ENCODE measurements at places on chromosomes 3 and 15.

DNA sequence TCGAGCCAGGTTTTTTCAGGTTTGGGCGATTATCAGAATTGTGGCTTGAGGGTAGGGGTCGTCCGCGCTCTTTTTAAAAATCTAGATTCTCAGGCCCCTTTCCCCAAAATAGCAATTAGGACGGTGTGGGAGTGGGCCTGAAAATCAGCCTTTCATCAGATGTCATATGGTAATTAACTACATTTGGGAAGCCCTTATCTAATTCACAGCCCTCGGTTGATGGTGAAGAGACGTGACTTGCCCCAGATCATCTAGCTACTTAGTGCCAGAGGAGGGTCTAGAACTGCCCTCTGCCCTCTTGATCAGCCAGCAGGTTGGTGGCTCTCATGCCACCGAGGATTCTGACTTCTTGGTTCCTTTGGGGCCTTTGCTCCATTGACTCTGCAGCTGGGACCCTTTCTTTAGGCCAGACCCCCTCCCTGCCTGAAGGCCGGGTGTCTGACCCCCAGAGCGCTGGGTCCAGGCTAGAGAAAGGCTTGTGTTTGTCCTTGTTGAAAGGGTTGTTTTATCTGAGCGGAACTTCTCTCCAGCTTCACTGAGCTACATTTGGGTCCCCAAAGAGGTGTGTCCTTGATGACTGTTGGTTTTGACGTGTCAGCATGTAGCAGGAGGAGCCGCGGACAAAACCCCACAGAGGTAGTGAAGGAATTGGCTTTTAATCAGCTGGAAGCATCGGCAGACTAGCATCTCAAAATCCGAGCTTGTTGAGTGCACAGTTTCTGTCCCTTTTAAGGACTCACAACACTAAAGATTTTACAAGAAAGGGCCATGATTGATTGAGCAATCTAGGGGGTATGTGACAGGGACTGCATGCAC is 857 bp downstream of the AEN start:
- no peak for DNase-seq

DNA sequence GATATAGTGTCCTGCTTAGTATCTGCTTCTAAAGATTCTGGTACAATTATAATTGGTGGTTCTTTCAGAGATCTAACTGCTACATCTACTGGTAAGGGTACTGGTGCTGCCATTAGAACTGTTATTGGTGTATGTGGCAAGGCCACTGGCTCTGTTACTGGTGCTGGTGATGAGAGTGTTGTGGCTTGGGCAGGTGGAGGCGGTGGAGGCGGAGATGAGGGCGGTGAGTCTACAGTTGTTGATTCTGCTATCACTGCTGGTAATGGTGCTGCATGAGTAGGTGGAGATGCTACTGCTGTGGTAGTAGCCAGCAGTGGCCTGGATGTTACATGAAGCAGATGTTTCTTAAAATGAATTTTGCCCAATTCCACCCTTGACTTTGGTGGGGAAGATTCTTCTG is 40.1 kb downstream of the SETD2 start:
- no peak for DNase-seq

DNA sequence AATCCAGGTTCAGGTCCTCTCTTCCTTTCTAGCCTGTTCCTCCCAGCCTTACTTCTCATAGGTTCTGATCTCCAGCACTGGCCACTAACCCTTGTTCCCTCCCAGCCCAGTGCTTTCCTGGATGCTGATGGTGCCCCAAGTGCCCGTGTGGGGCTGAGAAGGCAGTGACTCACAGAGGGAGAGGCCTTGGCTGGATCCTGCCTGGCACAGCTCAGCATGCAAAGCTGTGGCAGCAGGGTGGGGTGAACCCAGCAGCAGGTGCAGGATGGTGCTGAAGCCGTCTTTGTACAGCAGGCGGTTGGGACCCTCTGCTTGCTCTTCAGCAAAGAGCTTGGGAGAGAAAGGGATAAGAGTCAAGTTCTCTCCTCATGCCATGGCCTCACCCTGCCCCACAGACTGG is 7.6 kb downstream of the LPCAT4 start:
- DNase-seq, result no peak

- no peak for DNase-seq
Observed at GRCh38 chr15:31511707-31512310, 185.2 kb downstream of the KLF13 start.

GRCh38 chr3:143897576-143898295 is 49.5 kb upstream of the SLC9A9 start:
- no peak for DNase-seq

- DNase-seq, result no peak
Observed at GRCh38 chr15:62975515-62975914, 67.0 kb upstream of the TPM1 start.

DNA sequence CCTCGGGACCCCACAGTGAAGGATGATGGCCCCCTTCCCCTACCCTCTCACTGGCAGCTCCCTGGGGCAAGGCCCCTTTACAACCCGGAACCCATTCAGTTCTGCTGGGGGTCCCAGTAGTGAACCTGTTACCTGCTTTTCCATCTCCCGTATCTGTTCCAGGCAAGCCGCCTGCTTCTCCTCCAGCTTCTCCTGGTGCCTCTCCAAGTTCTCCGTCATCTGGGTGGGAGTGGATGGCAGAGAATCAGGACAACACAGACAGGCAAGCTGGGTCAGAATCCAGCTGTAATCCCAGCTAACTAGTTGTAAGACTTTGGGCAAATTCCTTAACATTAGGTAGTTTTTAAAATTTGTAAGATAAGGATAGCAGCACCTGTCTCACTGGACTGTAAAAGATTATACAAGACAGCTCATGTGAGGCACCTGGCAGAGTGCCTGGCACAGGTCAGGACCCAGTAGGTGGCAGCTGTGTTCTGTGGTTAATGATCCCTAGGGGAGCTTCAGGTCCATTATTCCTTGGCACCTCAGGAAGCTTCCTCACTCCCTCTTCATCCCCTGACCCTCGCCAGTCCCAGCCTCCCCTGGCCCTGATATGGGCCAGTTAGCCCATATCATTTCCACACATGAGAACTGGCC is 6.4 kb upstream of the ANKRD63 start:
- no peak for DNase-seq

DNA sequence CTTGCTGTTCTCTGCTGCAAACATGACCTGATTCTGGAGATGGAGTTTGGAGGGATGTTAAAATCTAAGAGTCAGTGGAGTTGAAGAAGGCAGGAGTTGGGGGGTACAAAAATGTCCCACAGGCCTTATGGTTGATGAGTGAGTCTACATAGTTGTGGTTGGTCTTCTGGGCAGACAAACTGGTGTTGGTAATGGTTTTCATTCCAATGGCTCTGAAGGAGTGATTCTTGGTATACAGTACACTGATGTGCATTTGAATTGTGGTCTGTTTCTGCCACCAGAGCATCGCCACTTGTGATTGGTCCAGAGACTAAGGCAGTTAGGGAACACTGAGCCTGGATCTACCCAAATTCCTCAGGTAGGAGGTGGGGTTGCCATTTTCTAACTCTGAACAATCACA is 514.1 kb upstream of the CFAP20DC start:
- no peak for DNase-seq

DNA sequence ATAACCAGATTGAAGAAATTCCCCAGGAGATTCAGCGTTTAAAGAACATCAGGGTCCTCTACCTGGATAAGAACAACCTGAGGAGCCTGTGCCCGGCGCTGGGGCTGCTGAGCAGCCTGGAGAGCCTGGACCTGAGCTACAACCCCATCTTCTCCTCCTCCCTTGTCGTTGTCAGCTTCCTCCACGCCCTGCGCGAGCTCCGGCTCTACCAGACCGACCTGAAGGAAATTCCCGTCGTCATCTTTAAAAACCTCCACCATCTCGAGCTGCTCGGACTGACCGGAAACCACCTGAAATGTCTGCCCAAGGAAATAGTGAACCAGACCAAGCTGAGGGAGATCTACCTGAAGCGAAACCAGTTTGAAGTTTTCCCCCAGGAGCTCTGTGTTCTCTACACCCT is 9.4 kb upstream of the LRRC34 start:
- no peak for DNase-seq

GRCh38 chr15:58227706-58228543 is 89.7 kb downstream of the AQP9 start:
- DNase-seq, result peak; percentile 81

- no peak for DNase-seq
Observed at GRCh38 chr3:99662838-99663570, 24.6 kb downstream of the COL8A1 start.

DNA sequence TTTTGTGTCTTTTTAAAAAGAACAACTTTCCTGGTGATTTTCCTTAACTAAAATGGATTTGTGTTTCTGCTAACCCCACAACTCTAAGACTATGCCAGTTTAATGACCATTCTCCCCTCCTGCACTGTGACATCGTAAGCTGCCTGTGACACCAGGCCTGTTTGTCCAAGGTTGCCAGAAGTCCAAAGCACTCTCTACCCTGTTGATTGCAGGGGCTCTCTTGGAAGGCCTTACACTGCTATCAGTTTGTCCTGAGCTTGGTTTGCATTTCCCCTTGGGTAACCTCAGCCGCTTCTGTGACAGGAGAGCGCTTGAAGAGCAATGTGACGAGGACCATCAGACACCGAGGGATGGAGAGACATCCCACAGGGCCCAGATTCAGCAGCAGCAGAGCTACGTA is 55.8 kb downstream of the CDAN1 start:
- DNase-seq, result no peak

DNA sequence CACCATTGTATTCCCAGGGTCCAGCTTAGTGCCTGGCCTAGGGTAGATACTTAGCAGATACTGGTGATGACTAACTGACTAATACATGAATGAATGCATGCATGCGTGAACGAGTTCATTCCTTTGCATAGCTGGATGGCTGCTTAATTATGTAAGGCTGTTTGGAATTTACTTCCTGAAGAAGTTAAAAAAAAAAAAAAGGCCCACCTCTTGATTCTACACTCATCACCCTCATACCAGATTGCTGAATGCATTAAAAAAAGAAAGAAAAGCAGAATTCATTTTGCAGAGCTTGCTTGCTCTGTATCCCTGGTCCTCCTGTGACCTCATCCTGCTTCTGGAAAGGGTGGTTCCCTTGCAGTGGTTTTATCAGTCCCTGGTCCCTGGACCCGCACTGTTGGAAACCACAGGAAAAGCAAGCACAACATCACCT is 277.6 kb upstream of the CFAP20DC start:
- DNase-seq, result no peak

GRCh38 chr3:4856136-4856535 is 123.1 kb upstream of the BHLHE40 start:
- DNase-seq, result no peak

- no peak for DNase-seq
Observed at GRCh38 chr15:91857772-91858171, 4.3 kb downstream of the SLCO3A1 start.

GRCh38 chr3:166123576-166123975 is 286.4 kb upstream of the BCHE start:
- no peak for DNase-seq

DNA sequence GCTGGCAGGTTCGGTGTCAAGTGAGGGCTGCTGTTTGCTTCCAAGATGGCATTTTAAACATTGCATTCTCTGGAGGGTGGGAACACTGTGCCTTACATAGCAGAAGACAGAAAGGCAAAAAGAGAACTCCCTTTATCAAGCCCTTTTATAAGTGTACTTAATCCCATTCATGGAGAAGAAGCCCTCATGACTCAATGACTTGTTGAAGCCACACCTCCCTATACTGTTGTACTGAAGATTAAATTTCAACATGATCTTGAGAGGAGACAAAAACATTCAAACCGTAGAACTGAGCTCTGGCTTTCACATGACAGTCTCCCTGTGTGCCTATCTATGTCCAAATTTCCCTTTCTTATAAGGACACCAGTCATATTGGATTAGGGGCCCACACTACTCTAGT is 443.4 kb upstream of the CDIN1 start:
- DNase-seq, result no peak

DNA sequence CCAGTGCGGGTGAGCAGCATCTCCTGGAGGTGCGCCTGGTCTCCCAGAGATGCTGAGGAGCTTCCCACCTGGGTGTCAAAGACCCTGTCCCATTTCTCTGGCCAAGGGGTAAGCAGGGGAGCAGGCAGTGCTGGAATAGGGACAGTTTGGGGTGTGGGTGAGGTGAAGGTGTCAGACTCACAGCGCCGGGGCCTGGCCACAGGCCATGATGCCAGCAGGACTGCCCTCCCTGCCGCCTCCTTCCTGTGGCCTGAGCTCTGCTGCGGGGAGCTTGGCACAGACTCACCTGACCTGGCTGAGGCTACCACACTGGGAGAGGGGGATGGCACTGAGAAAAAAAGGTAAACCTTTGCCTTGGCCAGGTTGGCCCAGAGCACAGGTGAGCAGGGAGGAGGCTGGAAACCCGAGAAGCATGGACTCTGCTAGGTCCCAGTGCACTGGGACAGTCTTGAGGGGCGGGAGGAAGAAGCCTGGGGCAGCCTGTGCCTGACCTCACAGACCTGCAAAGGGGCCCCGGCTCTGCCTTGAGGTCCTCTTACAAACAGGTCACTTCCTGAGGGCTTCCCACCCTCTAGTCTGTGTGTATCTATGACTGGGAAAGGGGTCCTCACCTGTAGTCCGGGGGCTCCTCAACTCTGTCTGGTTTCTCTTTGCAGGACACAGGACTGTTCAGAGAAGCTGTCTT is 28.2 kb downstream of the GRAMD2A start:
- no peak for DNase-seq

DNA sequence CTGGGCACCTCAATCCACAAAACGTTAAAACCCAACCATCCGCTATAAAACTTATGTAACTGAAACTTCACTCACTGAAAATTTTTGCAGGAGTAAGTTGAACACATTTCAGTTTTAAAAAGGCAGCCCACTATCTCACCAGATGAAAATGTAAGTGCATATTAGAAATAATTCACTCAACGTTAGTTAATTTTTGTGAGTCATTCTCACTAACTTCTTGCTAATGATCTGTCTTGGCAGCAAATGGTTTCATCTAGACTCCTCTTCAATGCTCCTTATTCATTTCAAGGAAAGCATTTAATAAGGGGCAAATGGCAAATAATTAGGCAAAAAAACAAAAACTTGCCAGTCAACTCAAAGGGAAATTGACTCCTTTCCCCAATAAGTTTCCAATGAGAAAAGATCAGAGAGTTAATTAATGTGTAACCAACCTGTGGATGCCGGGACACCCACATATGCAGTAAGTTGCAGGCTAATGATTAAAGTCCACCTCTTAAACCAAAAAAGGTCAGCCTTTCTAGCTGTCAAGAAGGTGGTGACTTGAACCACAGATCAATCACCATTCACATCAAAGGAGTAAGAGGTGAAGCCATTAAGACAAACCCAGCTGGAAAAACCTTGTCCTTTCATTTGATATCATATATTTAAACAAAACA is 22.9 kb upstream of the PRICKLE2 start:
- no peak for DNase-seq

DNA sequence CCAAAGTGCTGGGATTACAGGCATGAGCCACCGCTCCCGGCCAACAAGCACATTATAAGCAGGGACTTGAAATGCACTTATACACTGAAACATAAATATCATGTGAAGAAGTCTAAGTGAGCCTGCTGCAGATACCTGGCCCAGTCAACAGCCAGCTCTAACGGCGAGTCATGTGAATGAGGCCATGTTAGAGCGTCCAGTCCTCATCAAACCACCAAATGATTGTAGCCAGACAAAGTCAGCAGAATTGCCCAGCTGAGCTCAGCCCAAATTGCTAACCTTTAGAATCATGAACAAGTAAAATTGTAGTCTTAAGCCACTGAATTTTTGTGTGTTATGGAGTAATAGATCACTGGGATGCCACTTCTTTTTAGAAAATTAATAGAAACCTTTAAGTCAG is 37.8 kb upstream of the UACA start:
- no peak for DNase-seq

GRCh38 chr15:50458348-50459112 is 34.3 kb downstream of the USP8 start:
- DNase-seq, result no peak
